Muscle of leg (tissue), 16 donors: ENCODE measurements at places on chromosomes 2 and 18. TPM values are rescaled to one million over a fixed set of nuclear protein-coding genes. Genes with fewer than 3 reads are reported as not detected.
A peak's percentile ranks its signal among the peaks of the same experiment; 100 is the strongest.

The SCN2A gene
- 0.06 TPM for polyA plus RNA-seq

The CD302 gene
- polyA plus RNA-seq, result 15.6 TPM

- H3K27me3 ChIP-seq, result no peaks in the 10 kb centered on the region
- H3K4me3 ChIP-seq, result no peak overlapping the region
- DNase-seq, result no peak
- no peak overlapping the region for H3K27ac ChIP-seq
These were observed 13.6 kb upstream of the GPR35 start for GRCh38 chr2:240611601-240612210.

DNA sequence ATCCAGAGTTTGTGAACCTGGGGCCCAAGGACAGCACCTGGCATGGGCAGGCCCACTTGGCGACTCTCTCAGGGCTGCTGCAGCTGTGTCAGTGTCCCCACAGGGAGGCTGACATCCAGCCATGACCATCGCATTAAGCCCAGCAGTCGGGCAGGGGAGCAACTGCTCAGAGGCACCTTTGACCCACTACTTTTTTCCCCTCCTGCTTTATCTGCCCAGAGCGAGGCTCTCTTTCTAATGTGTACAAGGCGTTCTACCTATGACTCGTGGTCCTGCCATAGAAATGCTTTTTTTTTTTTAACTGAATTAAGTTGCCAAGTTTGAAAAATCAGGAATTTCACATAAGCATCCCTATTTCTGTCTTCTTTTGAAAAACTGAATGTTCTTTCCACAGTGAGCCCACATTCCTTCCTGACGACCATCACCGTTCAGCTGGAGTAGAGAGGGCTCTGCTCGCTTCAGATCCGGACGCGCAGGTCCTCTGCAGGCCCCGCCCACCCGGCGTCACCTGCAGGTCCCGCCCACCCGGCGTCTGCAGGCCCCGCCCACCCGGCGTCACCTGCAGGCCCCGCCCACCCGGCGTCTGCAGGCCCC lies 403 bp upstream of the CLUL1 start:
- no peak for DNase-seq
- peaks cover 5% of the 10 kb centered on the region for H3K27me3 ChIP-seq
- peaks cover 17% of the 10 kb centered on the region for H3K4me1 ChIP-seq
- no peak overlapping the region for H3K27ac ChIP-seq
- no peaks in the 10 kb centered on the region for H3K36me3 ChIP-seq
- peak overlapping the region; percentile 6 for H3K4me3 ChIP-seq

DNA sequence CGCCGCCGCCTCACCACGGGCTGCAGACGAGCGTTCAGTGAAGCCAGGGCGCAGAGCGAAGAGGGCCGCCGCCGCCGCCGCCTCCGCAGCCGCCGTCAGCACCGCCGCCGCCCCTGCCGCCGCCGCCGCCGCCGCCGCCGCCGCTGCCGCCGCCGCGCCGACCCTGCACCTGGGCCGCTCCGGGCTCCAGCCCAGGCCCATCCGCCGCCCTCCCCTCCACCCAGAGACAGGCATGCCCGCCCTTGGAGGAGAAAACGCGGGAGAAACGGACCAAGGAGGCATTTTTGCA lies 3.0 kb downstream of the POU3F3 start:
- peaks cover 71% of the 10 kb centered on the region for H3K27me3 ChIP-seq
- H3K27ac ChIP-seq, result no peak overlapping the region
- peaks cover 34% of the 10 kb centered on the region for H3K4me1 ChIP-seq
- no peak for DNase-seq

The APLF gene
- 1.6 TPM for polyA plus RNA-seq

DNA sequence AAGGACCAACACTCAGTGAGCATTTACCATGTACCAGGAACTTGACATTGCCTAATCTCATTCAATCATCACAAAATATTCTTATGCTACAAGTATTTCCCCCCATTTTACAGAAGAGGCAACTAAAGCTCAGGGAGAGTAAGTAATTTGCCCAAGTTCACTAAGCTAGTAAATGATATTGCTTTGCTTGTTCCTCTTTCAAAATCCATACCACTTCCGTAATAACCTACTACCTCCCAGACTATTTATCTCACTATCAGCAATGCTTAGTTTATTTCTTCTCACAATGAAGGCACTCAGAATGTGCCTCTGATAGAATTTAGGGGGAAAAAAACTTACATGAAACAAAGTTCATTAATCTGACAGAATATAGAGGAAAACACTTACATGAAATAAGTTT lies 1070.9 kb upstream of the FANCL start:
- no peaks in the 10 kb centered on the region for H3K27me3 ChIP-seq
- no peak for DNase-seq
- H3K36me3 ChIP-seq, result no peaks in the 10 kb centered on the region
- H3K27ac ChIP-seq, result no peak overlapping the region
- no peak overlapping the region for H3K4me3 ChIP-seq

DNA sequence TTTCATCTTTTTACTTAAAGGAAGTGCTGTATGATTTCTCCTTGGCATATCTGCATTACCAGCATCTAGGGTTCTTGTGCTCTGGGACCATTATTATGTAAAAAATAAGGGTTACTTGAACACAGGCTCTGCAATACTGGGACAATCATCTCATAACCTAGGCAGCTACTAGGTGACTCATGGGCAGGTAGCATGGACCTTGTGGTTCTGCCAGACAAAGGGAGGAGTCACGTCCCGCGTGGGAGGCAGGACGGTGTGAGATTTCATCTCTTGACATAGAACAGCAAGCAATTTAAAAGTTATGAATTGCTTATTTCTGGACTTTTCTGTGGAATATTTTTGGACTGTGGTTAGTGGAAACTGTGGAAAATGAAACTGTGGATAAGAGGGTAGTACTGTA lies 34.1 kb downstream of the ASAP2 start:
- no peak overlapping the region for H3K4me3 ChIP-seq
- H3K4me1 ChIP-seq, result peaks cover 28% of the 10 kb centered on the region

DNA sequence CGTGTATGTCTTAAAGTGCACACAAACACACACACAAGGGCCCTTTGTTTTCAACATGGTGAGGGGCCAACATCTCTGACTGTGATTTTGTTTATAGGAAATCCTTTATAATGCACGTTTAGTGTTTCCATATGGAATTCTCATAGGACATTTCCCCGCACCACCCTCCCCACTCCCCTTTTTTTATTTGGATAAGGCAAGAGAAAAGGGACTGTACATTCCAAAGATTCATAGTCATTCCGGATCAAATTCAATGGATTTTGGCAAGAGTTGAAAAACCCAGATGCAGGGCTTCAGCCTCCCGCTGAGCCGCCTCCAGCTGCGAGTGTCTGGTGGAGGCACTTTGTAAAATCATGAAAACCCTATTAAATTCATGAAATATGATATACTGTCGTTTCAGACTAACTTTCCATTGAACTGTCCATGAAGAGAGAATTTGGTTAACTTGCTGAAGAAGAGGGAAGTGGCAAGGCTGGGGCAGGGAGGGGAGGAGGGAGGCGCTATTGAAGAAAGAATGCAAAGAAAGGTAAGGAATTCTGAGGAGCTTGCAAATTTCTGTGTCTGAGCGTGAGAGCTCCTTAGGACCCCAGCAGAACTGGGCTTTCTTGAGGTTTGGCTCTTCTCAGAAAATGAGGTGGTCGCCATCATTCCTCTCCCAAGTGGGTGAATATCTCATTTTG lies 25.8 kb upstream of the SLC14A2 start:
- H3K4me1 ChIP-seq, result peaks cover 30% of the 10 kb centered on the region
- DNase-seq, result peak; percentile 98
- no peaks in the 10 kb centered on the region for H3K27me3 ChIP-seq

DNA sequence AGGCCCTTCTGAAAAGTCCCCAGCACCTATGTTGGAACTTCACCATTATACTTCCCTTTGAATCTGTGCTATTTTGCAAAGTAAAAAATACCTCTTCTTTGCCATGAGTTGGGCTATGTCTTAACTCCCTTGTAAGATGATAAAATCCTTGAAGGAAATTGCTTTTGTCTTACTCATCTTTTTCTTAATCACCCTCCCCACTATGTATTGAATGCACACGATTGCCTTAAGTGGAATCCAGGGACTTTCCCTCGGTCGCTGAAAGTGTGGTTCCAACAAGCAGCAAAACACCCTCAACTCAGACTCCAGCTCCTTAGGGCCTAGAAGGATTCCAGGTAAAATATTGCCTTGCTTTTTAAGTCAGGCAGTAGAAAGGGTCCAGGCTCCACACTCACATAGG lies 173.2 kb upstream of the ARL4C start:
- peaks cover 6% of the 10 kb centered on the region for H3K4me1 ChIP-seq
- H3K27me3 ChIP-seq, result no peaks in the 10 kb centered on the region
- no peak overlapping the region for H3K4me3 ChIP-seq
- H3K27ac ChIP-seq, result no peak overlapping the region
- DNase-seq, result no peak

The IRS1 gene
- 10.5 TPM for polyA plus RNA-seq

GRCh38 chr2:10331702-10332401 lies 29.1 kb downstream of the HPCAL1 start:
- H3K4me3 ChIP-seq, result no peak overlapping the region
- H3K27ac ChIP-seq, result no peak overlapping the region
- no peaks in the 10 kb centered on the region for H3K36me3 ChIP-seq
- peaks cover 48% of the 10 kb centered on the region for H3K4me1 ChIP-seq
- H3K27me3 ChIP-seq, result peaks cover 4% of the 10 kb centered on the region
- peak; percentile 41 for DNase-seq

- DNase-seq, result no peak
- H3K36me3 ChIP-seq, result peaks cover 23% of the 10 kb centered on the region
- no peak overlapping the region for H3K4me3 ChIP-seq
- no peak overlapping the region for H3K27ac ChIP-seq
These were observed 47.4 kb downstream of the LRPPRC start for GRCh38 chr2:43948370-43948769.

- H3K36me3 ChIP-seq, result no peaks in the 10 kb centered on the region
- no peak for DNase-seq
- no peaks in the 10 kb centered on the region for H3K27me3 ChIP-seq
- H3K4me1 ChIP-seq, result no peaks in the 10 kb centered on the region
- no peak overlapping the region for H3K4me3 ChIP-seq
- H3K27ac ChIP-seq, result no peak overlapping the region
These were observed 179.7 kb downstream of the WDPCP start for GRCh38 chr2:63408530-63408929.

- H3K4me1 ChIP-seq, result no peaks in the 10 kb centered on the region
- H3K4me3 ChIP-seq, result no peak overlapping the region
- H3K27me3 ChIP-seq, result no peaks in the 10 kb centered on the region
- DNase-seq, result no peak
These were observed 58.3 kb downstream of the ID2 start for GRCh38 chr2:8740136-8740535.

- no peak for DNase-seq
- no peaks in the 10 kb centered on the region for H3K36me3 ChIP-seq
- H3K4me3 ChIP-seq, result no peak overlapping the region
- H3K4me1 ChIP-seq, result peaks cover 18% of the 10 kb centered on the region
- H3K27me3 ChIP-seq, result peaks cover 6% of the 10 kb centered on the region
These were observed 6.4 kb downstream of the RAB31 start for GRCh38 chr18:9714266-9715087.

The NT5DC4 gene
- not detected for polyA plus RNA-seq

DNA sequence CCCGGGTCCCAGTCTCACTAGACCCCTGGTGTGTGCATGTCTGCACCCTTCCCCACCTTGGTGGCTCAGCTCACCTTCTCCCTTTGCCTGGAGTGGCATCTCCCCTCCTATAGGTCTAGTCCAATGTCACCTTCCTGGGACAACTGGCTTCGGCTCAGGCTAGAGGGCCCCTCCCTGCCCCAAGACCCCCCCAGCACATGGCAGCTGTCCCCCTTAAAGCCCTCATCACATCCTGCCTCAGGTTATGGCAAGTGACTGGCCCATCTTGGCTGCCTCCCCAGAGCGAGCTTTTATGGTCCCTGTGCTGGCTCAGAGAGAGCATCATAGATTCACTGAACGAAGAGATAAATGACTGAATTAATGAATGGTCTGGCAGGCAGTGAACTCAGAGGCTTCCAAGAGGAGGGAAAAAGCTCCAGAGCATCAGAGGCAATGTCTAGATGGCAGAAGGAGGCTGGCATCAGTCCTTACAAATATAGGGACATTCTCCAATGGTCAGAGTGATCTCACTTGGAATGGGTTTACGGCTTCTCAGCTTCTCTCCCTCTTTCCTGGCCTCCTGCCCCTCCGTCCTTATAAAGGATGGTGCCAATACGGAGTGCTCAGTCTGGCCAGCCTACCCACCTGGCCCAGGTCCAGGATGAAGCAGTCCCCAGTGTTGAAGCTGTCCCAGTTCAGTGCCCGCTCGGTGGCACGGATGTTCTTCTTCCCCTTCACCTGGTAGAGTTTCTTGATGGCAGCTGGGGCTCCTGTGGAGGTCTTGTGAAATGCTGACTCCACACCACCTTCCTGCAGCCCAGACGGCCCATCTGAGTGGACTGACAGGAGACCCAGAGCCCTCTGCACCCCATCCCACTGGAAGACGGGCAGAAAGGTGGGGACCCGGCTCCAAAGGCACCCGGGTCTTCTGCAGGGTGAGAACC lies 9.4 kb downstream of the CAPG start:
- H3K27me3 ChIP-seq, result no peaks in the 10 kb centered on the region
- DNase-seq, result no peak
- peaks cover 16% of the 10 kb centered on the region for H3K4me1 ChIP-seq
- peaks cover 5% of the 10 kb centered on the region for H3K36me3 ChIP-seq
- H3K27ac ChIP-seq, result no peak overlapping the region
